NB4 (cell line): ENCODE measurements at places on chromosomes 6 and 20.

DNA sequence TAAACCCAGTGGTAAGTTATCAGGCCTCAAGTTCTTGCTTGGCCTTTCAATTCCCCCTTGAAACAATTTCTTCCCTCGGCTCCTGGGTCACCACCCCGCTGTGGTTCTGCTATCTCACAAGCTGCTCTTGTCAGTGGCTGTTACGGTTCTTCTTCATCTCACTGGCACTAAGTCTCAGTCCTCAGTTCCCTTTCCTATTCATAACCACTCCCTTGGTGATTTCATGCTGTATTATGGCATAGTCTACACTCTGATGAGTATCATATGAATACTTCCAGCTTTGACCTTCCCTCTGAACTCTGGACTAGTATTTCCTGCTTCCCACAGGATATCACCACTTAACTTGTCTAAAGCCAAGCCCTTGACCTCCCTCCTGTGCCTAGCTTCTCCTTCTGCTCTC, 7.9 kb downstream of the TAAR1 start:
- no peak for DNase-seq

- no peak for DNase-seq
Observed at GRCh38 chr6:166168616-166169548, 1.2 kb upstream of the TBXT start.

GRCh38 chr6:109091314-109092024, 3.2 kb downstream of the SESN1 start:
- no peak for DNase-seq

GRCh38 chr20:61853073-61854005, 212.3 kb downstream of the TAF4 start:
- peak; percentile 11 for DNase-seq

DNA sequence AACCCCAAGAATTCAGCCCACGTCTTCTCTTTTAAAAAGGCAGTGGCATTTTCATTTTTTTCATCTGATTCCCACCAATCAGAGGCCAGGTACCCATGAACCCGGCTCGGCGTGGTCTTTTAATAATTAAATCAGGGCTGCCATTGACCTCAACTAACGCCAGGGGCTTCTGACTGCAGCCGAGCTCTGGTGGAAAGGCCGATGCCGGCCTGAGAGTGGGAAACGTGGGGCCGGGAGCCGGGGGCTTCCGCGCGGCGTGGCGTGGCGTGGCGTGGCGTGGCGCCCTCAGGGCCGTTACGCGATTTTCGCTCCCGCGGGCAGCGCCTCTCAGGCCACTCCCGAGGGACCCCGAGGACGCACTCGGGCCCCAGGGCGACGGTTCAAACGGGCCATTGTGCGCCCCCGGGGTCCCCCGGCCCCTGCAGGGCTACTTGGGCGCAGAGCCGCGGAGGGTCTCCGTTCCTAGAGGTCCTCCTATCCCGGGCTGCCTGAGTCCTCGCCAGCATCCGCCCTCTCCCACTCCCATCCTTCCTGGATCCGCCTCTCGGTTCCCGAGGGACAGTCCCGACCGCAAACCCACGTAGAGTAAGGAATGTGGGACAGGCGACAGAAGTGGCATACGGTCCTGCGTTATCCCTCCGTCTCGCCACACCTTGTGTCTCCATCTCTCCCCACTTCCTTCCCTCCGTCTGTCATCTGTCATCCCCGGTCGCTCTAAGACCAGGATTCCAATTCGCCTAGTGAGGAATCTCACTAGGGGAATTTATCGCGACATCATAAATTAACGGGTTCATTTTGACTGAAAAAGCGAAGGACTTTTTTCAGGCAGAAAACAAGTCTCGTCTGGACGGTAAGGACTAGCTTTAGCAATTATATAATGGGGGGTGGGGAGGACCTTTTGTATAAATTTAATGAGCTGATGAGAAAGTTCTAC, 876 bp upstream of the TBPL1 start:
- DNase-seq: peak; percentile 54

DNA sequence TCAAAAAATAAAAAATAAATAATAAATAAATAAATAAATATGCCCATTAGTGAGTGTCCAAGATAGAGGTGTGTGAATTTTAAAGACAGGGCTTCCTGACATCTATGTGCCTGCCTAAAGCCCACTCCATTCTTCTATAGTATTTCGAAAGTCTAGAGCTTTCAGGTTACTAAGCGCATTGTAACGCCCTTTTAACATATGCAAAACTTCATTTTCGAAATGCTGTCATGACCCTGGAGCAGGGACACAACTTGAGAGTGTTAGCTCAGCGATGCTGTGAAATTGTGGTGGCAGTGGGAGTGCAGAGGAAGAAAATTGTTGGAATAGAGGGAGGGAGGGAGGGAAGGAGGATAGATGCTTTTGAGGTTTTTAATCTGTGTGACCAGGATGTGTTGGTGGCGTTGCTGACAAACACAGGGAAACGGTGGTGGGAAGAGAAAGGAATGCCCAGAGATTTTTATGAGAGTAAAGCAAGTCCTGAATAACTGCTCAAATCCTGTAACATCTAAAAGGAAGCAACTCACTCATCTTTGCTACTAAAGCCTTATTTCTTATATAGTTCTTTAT, 169.3 kb downstream of the ARID1B start:
- no peak for DNase-seq

DNA sequence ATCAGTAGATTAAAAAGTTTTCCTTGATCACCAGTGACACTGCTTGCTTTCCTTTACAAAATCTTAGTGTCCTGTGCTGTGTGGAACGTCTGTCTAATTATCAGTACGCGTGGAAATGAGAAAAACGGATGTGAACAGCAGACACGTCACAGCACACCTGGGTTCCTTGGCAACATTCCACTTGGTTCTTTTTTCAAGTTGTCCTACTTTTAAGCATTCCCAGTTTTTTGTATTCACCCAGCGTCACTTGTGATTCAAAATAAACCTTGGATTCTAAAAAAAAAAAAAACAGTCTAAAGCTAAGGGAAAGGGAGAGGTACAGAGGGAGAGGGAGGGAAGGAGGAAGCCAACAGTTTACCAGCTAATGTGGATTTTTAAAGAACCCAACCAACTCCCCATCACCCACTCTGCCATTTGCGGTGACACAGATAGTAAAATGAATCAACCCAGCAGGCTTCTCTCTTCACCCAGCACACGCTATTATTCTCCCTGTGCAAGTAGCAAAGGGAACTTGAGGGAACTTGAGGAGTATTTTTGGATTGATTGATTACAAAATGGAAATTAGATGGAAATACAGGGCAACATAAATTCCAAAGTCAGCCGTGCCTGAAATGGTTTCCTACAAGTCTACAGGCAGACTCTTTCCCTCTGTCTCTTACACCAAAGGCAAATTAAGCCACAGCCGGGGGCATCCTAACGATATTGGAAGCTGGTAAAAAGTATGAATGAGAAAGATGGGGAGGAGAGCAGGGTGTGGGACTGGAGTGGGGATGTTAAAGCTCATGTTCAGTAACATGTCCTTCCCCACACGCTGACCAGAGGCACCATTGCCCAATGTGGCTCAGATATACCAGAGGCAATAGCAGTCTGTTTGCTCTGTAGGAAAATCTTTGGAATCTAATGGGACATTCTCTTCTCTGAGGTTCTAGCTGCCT, 129.8 kb downstream of the SASH1 start:
- no peak for DNase-seq

DNA sequence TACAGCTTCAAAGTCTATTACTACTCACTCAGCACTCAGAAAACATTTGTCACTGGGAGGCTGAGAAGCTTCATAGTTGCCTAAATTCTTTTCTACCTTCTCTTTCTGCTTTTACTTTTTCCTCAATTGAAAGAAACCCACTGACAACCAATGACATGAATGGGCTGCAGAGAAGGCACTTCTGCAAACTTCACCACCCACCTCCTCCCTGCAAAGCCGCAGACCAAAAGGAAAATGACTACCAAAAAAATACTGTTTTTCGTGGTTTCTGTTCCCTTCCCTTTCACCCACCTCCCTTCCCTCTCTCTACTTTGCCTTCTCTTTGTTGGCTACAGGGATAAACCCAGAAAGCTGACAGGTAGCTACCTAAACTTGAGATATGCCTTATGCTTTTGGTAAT, 3.2 kb downstream of the GNAS-AS1 start:
- DNase-seq: peak; percentile 73

GRCh38 chr6:8207869-8208191, 105.5 kb upstream of the EEF1E1 start:
- no peak for DNase-seq

GRCh38 chr6:46751658-46752057, 4.9 kb downstream of the ANKRD66 start:
- DNase-seq: no peak

DNA sequence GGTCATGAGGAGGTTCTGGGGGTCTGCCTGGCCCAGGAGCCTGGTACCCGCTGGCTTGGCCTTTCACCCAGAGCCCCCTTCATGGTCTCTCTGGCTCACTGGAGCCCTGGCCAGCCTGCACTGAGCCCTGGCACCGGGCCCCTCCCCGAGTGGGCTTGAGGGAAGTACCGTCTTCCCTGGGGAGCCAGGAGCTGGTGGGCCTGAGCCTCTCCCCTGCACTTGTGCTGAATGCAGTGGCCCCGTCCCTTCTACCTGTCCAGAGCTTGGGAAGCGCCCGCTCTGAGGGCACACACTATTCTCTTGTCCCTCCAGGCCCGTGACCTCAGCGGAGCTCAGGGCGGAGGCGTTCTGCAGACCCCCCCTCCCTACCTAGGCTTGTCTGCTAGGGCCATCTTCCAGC, 62.2 kb downstream of the TCP11 start:
- no peak for DNase-seq

DNA sequence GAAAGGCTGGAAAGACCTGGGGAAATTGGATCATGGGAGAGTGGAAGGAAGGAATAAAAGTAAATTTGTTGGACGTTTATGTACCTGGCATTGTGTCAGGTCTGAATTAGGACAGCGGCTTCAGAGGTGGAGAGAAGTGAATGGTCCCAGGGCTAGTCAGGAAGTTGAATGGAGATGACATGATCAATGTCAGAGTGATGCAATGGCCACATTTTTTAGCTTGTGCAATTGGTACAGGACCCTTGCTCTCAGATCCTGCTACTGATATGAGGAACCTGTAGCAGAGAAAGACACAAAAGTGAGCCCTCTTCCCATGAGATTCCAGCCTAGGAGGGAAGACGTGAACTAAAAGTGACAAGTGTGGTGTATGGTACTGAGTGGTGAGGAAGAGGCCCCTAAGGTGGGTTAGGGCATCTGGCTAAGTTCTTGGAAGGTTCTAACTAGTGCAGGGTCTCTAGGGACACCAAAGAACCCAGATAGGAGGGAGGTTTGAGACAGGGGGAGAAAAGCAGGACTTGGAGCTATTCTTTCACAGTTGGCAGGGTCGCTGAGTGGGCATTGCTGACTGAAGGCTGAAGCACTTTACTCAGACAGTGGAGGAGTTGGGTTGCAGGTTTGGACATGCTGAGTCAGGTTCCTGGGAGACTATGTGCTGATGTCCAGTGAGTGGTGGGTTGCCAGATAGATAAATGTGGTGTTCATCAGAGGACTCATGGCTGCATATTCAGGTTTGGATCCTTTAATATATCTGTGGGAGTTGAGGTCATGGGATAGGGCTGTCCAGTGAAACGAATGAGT, 266.1 kb upstream of the RNF24 start:
- peak; percentile 22 for DNase-seq

DNA sequence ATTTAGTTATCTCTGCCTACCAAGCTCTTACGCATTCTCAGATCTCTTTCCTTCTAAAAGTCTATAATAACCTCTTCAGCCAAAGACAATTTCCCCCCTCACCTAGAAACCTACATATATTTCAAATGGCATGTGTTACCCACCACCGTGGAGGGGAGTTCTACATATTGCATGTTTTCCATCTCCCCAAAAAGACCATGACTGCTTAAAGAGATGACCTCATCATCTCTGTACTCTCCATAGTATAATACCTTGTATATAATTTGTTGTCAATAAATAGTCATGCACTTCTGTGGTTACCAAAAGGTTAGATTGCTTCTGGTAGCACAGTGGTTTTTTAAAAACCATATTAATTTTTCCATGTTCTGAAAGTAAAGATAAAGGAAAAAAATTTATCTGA, 148.4 kb downstream of the TBX18 start:
- no peak for DNase-seq

- DNase-seq: no peak
Observed at GRCh38 chr6:5302220-5302946, 41.1 kb downstream of the FARS2 start.

- no peak for DNase-seq
Observed at GRCh38 chr6:106732376-106732940, 103.1 kb downstream of the QRSL1 start.

- peak; percentile 16 for DNase-seq
Observed at GRCh38 chr6:126682440-126682839, 342.5 kb downstream of the CENPW start.

DNA sequence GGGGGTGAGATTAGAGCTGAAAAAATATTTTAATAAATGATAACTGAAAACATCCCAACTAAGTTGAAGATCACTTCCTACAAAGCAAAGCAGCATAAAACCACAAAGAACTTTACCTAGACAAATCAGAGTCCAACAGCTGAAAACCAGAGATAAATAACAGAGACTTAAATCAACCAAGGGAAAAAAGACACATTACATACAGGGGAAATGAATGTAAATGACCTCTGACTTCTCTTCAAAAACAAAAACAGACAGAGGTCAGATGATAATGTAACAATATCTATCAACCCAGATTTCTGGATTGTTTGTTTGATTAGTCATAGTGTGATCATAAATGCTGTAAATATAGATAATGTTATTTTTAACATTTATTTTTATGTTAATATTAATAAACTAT, 782.8 kb downstream of the TFAP2A start:
- DNase-seq: no peak

- DNase-seq: no peak
Observed at GRCh38 chr6:168804331-168804730, 363.3 kb downstream of the SMOC2 start.

GRCh38 chr6:166515072-166515810, 71.2 kb downstream of the RAMACL start:
- peak; percentile 88 for DNase-seq

DNA sequence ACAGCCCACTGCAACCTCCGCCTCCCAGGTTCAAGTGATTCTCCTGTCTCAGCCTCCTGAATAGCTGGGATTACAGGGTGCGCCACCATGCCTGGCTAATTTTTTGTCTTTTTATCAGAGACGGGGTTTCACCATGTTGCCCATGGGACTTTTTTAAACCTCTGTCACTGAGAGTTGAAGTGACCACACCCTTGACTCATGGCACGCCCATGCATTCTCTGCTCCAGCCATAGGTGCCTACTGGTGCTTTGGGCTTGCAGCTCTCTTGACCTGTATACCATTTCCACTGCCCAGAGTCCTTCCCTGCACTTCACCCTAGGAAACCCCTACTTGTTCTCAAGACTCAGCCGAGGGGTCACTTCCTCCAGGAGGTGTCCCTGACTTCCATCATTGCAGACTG, 2.4 kb upstream of the SCRT2 start:
- DNase-seq: no peak

DNA sequence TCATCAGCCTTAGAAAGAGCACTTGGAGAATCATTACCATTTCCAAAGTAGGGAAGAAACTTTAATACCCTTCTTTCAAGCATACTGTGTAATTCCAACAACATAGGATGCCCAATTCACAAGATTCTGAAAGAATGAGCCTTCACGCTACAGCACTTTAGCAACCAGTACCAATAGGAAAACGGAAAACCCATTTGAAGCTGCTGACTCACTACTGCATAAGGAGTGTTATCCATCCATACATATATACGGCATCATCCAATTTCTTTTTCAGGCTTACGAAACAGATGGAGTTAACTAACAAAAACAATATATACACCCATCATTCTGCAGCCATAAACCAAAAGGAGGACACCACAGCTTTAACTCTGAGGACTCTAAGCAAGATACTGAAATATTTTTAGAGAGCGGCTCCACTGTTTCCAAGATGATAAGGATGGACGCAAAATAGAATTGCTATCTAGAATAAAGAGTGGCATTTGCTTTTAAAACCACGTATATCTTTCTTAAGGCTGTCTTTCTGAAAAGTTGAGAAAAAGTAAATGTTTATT, 24.9 kb downstream of the FYN start:
- DNase-seq: no peak

GRCh38 chr20:39245685-39246311, 283.7 kb downstream of the DHX35 start:
- DNase-seq: peak; percentile 16
